Inflammatory macrophage (primary cell): ENCODE measurements at places on chromosomes 5 and 9.
A peak's percentile ranks its signal among the peaks of the same experiment; 100 is the strongest.

DNA sequence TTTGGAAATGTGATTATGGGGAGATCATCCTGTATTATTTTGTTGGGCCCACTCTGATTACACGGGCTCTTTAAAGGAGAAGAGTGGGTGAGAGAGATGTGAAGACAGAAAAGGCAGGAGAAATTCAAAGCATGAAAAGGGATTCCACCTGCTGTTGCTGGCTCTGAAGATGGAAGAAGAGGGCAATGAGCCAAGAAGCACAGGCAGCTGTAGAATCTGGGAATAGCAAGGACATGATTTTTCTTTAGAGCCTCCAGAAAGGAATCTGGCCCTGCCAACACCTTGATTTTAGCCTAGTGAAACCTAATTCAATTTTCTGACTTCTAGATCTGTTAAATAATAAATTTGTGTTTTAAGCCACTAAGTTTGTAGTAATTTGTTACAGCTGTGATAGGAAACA, 11.3 kb downstream of the C9 start:
- DNase-seq = no peak

GRCh38 chr5:31413030-31413812, 118.7 kb downstream of the DROSHA start:
- no peak for DNase-seq

DNA sequence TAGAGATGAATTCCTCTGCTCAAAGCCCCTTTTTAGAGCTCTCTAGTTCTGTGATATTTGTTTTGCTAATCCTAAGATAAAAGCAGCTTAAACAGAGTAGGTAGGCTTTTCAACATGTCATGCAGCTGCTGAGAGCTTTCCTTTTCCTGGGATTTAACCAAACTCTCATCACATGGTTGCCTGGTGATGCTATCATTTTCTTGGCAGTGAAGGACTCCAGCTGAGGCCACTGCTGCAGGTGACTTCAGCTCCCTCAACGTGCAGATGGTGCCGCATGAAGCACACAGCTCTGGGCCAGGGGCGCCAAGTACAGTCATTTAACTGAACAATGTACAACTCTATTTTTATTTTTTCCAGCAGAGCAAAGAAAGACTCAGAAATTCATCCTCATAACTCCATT, 42.2 kb downstream of the SECISBP2 start:
- no peak for DNase-seq

DNA sequence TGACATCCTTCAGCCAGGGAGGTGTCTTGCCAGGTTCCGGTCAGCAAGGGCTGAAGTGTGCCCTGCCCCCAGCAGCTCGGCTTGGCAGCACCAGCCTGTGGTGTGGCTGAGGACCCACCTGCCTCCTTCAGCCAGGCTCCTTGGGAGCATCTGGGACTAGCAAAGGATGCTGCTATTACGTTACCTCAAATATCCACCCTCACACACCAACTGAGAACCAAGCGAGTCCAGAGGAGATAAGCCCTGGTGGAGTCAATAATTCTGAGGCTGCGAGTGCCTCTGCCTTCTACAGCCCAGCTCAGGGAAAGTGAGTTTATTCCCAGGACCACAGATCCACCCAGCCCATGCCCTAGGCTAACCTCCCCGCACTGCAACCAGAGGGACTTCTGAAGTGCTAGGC, 57.1 kb upstream of the FSTL4 start:
- DNase-seq = no peak

DNA sequence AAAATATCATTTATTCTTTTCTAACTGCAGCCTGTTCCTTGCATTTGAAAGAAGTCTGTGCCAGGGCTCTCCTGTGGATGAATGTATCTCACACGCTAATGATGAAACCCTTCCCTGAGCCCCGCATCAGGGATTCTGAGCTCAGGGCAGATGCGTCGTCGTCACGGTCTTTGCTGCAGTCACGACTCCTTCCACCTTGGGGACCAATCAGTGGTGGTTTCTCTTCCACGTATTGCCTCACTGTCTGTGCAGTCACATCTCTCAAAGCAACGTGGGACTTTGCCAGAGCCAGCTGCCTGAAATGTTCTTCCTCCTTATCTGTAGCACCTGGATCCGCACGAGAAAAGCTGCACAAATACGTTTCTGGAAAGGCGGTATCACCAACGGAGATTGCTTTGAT, 13.9 kb upstream of the UBE2QL1 start:
- DNase-seq = no peak

DNA sequence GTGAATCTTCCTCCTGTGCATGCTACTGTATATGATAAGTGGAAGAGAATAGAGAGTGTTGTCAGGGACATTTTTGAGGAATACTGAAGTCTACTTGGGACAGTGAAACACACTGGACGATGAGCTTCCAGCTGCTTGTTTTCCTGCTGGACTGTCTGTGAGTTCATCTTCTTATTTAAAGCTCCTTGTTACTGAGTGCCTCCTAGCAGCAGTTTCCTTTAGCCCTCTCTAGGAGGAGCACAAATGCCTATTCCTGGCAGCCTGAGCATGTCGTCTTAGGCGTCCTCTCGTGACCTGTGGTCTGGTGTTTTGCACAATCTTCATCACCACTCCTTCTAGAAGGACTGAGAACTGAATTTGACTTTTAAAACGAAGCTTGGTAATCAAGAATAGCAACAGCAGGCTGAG, 43.8 kb downstream of the ANKRD33B start:
- peak; percentile 93 for DNase-seq

GRCh38 chr5:105840800-105841199, 1829.9 kb downstream of the EFNA5 start:
- no peak for DNase-seq

GRCh38 chr9:127749090-127749787, 14.1 kb upstream of the TOR2A start:
- no peak for DNase-seq

DNA sequence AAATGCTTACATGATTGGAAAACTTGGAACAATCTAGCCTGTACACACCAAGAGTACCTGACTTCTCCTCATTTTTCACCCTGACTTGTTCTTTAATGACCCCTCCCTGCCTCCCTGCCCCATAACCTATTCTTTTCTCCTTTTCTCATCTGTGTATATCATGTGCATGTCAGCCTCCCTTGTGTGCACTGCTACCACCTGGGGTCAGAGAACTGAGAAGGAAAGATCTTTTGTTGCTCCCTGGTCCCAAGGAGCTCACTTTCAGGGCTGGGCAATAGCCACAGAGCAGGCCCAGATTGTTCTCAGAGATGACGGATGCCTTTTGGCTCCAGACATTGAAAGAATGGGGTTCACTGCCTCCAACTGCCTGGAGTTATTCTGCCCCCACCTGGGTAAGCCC, 5.1 kb downstream of the MAP1B start:
- DNase-seq = no peak

GRCh38 chr5:181182651-181183050, 22.3 kb downstream of the TRIM7 start:
- DNase-seq = no peak

GRCh38 chr5:39515881-39516280, 91.1 kb upstream of the DAB2 start:
- peak; percentile 33 for DNase-seq

DNA sequence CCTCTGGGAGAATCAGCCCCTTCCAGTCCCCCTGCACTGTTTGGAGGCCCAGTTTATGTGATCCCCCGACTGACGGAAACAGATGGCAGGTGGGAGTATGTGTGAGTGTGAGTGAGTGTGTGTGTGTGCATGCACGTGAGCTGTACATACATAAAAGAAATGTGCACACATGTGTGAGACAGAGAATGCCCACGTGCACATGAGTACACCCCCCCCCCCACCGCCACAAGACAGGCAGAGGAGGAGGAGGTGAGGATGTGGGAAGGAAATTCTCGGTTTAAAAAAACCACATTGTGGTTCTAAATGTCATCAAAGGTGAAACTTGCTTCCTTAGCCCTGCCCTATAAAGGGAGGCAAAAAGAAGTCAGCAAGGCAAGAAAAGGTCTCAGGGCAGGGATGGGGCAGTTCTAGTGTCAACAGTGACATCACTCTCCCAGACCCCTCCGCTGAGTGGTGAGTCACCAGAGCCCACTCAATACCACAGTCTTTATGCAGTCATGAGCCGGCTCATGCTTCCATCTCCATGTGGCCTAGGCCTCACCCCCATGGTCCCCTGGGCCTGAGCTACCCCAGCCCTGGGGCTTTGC, 79.2 kb upstream of the HSPA9 start:
- DNase-seq = no peak

DNA sequence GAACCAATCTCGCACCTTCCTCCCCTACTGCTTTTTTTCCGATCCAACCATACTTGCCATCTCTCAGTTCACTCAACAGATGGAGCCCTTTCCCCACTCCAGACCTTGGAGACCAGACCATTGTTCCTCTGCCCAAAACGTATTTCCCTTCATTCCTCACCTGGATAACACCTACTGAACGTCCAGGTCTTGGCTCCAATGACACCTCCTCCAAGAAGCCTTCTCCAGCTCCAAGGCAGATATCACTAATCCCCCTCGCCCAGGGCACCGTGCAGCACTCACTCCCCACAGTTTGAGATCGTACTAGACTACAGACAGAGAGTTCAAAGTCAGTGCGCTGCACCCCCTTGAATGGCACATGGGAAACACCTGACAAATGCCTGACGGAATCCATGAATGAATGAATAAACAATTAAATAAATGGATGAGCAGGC, 47.1 kb upstream of the AKNA start:
- DNase-seq = peak; percentile 35

DNA sequence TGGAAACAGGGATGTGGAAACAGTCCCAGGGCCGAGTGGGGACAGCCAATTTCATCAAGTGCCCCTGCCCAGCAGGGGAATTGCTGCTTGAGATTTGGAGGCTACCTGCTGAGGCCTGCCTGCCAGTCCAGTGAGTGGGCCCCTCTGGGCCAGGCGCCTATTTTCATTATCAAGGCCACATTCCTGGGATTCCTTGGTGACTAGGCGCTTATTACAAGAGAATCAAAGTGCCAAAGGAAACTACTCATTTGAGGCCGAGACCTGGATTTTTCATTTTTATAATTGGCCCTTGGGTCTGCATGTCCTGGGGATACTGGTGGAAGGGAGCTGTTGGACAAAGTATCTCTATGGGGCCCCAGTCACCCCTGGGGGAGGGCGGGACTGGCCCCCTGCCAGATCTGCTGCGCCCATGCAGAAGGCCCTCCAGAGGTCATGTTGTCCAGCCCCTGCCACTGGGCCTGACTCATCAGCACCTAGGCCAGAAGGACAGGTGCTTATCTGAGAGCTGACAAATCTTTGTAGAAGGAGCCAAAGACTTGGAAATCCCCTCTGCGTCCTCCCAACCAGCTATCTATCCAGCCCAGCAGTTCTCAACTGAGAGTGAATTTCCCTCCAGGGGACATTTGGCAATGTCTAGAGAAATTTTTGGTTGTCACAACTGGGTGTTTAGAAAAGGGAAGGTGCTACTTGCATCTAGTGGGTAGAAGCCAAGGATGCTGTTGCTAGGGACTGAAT, 45.6 kb downstream of the FOXI1 start:
- DNase-seq = no peak
